ENCODE measurements at places on chromosomes 6 and 20.

DNA sequence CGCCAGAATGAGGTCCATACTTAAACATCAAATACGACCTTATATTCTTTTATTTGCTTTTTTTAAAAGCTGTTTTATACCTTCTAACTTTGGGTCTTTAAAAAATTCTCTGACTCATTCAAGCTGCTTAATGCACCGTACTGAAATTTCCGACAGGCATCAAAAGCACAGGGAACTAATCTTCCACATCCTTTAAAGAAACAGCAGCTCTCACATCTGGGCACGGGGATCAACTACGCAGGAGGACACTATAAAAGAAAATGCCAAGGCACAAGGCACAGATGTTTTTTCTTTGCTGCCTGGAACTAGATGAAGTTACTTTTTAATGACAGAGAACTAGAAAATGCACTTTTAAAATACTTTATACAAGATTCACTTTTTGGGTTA, 112.4 kb upstream of the ARG1 start:
- DNase-seq: no peak

- DNase-seq: no peak
These were observed 12.7 kb upstream of the IFNGR1 start for GRCh38 chr6:137231895-137232294.

DNA sequence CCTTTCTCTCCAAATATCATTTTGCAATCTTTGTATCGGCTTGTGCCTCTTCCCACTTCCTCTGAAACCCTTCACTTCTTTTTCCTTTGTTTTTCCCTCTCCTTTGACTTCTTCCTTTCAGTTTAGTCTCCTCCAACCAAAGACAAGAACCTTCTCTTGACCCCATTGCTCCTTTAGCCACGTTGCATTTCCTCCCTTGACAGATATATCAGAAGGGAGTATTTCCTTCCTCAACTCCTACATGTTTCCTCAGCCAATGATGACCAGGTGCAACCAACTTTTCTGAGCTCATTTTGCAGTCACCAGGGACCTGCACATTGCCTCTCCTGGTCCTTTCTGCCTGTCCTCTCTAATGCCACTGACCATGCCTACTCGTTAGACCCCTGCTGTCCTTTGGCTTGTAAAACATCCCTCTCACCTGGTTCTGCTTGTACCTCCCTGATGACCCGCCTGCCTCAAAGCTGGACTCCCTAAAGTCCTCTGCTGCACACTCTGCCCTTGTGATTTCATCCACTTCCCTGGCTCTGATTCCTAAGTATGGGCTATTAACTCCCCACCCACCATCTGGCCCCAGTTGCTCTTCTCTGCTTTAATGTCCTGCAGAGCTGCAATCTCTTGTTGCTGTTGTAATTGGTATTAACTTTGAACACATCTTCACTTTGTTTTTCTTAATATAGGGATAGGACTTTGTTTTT, 27.4 kb downstream of the SLC22A16 start:
- DNase-seq: no peak

- DNase-seq: no peak
These were observed 263.5 kb downstream of the TFAP2A start for GRCh38 chr6:10151144-10151915.

- DNase-seq: no peak
These were observed 42.7 kb downstream of the MAFB start for GRCh38 chr20:40646361-40646760.

GRCh38 chr6:156396068-156396771, 381.0 kb upstream of the ARID1B start:
- no peak for DNase-seq

GRCh38 chr20:14879839-14880238, 542.4 kb upstream of the FLRT3 start:
- no peak for DNase-seq

- DNase-seq: no peak
These were observed 47.6 kb upstream of the SPDEF start for GRCh38 chr6:34603707-34604106.

GRCh38 chr6:96013531-96013930, 2.2 kb upstream of the FUT9 start:
- DNase-seq: no peak

DNA sequence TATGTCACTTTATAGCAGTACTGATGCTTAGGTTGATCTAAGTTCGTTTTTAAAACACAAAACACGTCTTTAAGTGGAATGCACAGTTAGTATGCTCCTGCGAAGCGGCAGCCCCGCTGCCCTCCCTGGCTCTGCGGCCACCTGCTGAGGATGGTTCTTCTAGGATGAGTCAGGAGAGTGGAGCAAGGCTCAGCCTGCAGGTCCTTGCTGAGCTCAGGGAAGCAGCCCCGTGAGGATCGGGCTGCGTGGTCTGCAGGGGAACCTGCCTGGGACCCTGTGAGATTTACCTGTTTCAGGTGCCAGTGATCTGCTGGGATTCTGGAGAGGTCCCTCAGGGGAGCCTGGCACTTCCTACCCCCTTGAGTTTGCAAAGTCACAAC, 57.5 kb downstream of the SYNJ2 start:
- no peak for DNase-seq

- DNase-seq: no peak
These were observed 27.0 kb downstream of the PNLDC1 start for GRCh38 chr6:159826968-159827647.

GRCh38 chr20:50322703-50323131, 132.1 kb downstream of the CEBPB start:
- DNase-seq: no peak

DNA sequence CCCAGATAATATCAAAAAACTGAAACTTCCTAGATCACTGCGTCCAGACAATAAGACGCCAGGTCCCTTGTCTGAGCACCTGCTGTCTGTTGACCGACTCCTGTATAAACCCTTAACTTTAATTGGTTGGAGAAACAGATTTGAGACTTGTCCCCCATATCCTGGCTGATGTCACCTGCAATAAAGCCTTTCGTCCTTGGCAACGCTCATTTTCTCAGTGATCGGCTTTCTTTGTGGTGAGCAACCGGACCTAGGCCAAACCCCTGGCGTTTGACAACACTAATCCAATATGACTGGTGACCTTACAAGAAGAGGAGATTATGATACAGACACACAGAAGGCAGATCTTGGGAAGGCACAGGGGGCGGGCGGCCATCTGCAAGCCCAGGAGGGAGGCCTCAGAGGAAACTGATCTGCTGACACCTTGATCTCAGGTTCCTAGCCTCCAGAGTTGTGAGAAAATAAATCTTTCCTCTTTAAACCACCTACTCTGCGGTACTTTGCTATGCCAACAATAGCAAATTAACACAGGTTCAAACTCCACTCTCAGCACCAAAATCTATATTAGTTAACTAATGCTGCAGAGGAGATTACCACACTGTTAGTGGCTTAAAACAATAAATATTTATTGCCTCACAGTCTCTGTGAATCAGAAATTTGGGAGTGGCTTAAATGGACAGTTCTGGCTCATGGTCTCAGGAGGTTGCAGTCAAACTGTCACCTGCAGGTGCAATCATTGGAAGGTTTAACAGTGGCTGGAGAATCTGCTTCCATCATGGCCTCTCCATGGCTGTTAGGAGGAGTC, 178.7 kb downstream of the OTOR start:
- no peak for DNase-seq

DNA sequence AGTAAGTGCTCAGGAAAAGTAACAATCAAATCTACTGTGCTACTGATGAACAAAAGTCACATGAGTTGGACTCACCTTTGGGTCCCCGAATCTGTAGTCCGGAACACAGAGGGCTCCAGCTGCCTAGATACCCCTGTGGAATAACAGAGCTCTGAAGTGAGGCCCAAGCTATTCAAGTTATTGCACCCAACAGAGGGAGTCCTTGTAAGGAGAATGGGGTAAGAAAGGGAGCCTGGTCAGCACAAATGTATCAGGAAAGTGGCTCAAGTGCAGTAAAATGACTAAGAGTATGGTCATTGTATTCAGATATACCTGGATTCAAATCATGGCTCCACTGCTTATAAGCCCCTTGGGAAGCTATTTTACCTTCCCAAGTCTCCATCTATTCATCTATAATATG, 20.9 kb downstream of the EDN1 start:
- no peak for DNase-seq

GRCh38 chr6:17032590-17032987, 69.3 kb upstream of the STMND1 start:
- no peak for DNase-seq

DNA sequence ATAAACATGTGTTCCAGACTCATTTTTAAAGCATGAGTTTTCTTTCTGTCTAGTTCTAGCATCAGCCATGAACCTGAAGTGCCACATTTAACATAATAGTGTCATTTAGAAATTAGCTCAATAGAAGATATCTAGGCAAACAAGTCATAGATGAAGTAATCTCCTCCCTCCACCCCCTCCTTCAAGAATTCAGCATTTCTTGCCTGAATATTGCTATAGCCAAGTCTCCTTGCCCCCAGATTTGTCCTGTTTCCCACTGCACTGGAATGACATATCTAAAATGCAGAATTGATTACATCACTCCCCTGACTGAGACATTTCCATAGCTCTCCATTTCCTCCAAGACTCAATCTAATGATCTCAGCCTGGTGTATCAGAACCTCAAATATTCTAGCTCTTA, 134.9 kb upstream of the BACH2 start:
- DNase-seq: no peak

- no peak for DNase-seq
These were observed 28.1 kb upstream of the ADTRP start for GRCh38 chr6:11806561-11807317.

- DNase-seq: no peak
These were observed 235.4 kb upstream of the BTBD3 start for GRCh38 chr20:11682285-11682684.

DNA sequence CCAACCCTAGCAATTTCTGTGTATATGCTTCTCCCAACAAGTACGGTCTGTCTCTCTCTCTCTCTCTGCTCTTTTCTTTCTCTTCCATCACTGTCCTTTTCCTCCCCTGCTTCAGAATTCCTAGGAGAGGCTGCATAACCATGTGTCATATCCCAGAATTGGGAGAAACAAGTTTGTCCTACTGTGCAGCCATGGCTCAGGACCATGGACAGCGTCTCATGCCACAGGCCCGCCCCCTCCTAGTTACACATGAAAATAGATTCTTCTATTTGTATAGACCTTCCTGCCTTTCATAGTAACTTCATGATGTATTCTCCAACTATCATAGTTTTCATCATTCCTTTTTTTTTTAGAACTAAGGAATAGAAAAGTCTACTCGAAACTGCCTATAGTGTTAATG, 98.0 kb downstream of the FNDC1 start:
- no peak for DNase-seq

DNA sequence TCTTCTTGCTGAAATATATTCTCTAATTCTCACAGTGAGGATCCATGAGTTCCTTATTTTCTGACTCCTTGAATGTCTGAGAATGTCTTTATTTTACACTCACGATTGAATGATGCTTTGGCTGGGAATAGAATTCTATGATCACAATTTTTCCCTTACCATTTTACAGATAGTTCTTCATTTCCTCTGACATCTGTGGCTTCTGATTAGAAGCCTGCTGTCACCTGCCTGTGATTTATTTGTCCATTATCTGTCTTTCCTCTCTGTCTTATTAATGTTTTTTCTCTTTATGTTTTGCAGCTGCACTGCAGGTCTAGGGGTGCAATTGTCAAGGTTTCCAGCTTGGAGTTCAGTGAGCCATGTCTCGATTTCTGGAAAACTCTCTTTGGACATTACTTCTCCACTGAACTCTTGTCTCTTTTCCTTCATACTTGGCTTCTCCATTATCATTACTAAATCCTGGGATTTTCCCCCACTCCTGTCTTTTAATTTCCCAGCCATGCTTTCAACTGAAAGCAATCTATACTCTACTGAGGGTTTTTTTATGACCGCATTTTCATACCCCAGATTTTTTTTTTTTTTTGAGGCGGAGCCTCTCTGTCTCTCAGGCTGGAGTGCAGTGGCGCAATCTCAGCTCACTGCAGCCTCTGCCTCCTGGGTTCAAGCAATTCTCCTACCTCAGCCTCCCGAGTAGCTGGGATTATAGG, 121.2 kb upstream of the PRND start:
- DNase-seq: no peak

DNA sequence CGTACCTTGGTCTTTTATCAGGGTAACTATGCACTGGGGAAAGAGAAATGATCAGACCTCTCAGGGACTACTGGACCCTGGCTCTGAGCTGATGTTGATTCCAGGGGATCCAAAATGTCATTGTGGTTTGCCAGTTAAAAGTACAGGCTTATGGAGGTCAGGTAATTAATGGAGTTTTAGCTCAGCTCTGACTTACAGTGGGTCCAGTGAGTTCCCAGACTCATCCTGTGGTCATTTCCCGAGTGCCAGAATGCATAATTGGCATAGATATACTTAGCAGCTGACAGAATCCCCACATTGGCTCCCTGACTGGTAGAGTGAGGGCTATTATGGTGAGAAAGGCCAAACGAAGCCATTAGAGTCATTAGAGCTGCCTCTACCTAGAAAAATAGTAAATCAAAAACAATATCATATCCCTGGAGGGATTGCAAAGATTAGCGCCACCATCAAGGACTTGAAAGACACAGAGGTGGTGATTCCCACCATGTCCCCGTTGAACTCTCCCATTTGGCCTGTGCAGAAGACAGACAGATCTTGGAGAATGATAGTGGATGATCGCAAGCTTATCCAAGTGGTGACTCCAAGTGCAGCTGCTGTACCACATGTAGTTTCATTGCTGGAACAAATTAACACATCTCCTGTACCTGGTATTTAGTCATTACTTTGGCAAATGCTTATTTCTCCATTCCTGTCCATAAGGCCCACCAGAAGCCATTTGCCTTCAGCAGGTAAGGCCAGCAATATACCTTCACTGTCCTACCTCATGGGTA, 152.4 kb downstream of the THBS2 start:
- DNase-seq: no peak

- DNase-seq: peak; percentile 59
These were observed 533.9 kb downstream of the RFPL4B start for GRCh38 chr6:112881027-112881426.

DNA sequence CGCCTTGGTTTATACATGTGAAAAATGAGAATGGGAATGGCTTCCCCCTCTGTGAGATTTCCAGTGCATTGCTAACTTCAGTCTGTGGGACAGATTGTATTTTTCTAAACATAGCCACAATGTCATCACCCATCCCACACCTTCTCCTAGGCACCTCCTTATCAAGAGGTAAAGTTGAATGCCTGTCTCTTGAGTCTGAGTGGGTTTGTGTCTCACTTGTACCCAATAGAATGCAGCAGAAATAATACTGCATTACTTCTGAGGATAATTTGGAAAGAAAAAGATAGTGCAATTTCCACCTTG, 27.9 kb downstream of the RIN2 start:
- peak; percentile 18 for DNase-seq

DNA sequence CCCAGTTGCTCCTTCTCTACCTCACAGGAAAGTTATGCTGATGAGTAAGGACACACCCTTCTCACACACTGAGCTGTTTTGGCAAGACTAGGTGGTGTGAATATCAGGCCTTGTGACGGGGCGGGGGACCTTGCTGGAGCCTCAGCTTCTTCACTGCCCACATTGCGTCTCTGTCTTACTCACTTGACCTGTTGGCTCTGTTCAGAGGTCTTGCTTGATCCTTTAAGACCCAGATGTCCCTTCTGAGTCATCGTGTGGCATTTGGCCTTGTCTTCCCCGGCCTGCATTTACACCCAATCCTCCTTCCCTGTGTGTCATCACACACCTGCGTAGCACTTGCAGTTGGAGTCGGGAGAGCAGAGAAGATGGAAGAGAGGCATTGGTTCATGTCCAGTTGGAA, 8.3 kb upstream of the PRND start:
- DNase-seq: no peak

All from AG09309 (cell line).